ENCODE measurements at places on chromosomes 13 and 19.

- no peak for DNase-seq
Measured at GRCh38 chr13:106139377-106139776, 396.1 kb downstream of the EFNB2 start.

- no peak for DNase-seq
Measured at GRCh38 chr19:46609511-46610412, 8.6 kb downstream of the CALM3 start.

DNA sequence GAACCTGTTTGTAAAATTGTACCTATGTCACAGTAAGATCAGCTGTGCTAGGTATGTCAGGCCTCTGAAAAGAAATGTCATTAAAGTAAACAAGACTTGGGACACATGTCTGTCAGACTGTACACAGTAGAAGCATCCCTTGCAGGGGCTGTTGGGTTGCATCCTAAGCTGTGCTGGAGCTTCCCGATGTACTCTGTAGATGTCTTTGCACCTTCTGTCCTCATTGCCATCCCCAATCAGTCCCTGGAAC lies 48.7 kb upstream of the GPR183 start:
- DNase-seq: no peak

GRCh38 chr19:36686365-36687213 lies 823 bp upstream of the ZNF567 start:
- no peak for DNase-seq

DNA sequence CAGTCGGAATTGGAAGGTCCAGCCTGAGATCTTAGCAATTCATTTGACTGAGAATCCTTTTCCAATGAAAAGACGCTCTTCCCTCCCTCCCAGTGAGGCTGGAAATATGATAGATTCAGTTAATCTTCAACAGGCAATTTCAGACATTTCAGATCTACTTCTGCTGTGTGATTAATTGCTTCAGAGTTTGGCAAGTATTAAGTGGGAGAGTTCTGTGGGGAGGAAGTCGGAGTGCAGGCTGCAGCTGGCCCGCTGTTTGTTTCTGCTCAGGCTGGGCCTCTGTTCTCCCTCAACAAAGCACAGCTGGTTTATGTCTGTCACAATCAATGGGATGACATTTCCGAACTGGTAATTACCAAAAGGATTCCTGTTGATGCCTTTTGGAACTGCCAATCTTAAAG lies 178.2 kb downstream of the NDFIP2 start:
- no peak for DNase-seq

All from activated CD4-positive, alpha-beta T cell treated with anti-CD3 and anti-CD28 coated beads, Interleukin-10, Interleukin-2, amounts not matched to agents 100 ng/mL and 50 ng/mL, durations not matched to agents 16 hours and 8 hours (primary cell).